GM23338 (cell line): ENCODE measurements at places on chromosomes 4 and X. TPM values are rescaled to one million over a fixed set of nuclear protein-coding genes. Genes with fewer than 3 reads are reported as not detected.
A peak's percentile ranks its signal among the peaks of the same experiment; 100 is the strongest.

CAPN6 gene
- 5.1 and 6.3 TPM in 2 replicates for total RNA-seq

C1QTNF7 gene
- not detected in 2 replicates for total RNA-seq

LRCH2 gene
- 8.6 and 10.4 TPM in 2 replicates for total RNA-seq

GRCh38 chr4:6750286-6751221, 32.0 kb upstream of the KIAA0232 start:
- no peaks in the 10 kb centered on the region for H3K4me1 ChIP-seq
- no peak overlapping the region for H3K4me3 ChIP-seq
- DNase-seq = no peak
- no peaks in the 10 kb centered on the region for H3K27me3 ChIP-seq
- no peaks in the 10 kb centered on the region for H3K36me3 ChIP-seq

DNA sequence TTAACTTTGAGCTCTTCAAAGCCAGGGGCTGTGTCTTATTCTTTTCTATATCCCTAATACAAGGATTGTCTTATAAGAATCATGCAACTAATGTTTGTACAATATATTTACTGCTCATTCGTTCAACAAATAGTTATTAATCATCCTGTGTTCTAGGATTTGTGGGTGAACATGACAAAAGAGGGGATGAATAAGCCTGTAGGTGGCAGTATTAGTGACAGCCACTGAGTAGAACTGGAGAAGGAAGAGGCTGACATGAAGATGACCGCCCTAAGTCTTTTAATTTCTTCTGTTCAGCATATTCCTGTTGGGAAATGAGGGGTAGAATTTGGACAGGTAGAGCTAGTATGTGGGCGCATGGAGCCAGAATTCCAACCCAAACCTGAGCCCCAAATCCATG, 11.9 kb upstream of the LINC00632 start:
- no peaks in the 10 kb centered on the region for H3K4me1 ChIP-seq
- no peak overlapping the region for H3K27ac ChIP-seq
- peak; percentile 6 for DNase-seq
- H3K27me3 ChIP-seq = no peaks in the 10 kb centered on the region

TMEM156 gene
- total RNA-seq = not detected in 2 replicates

PPEF1 gene
- 0.76 TPM in 1 of 2 replicates, not detected in the other for total RNA-seq

GRCh38 chr4:70183168-70183939, 12.2 kb upstream of the ODAM start:
- H3K27ac ChIP-seq = no peak overlapping the region
- no peaks in the 10 kb centered on the region for H3K4me1 ChIP-seq
- no peak overlapping the region for H3K4me3 ChIP-seq
- peak; percentile 83 for DNase-seq

CSN1S1 gene
- not detected in 2 replicates for total RNA-seq

DNA sequence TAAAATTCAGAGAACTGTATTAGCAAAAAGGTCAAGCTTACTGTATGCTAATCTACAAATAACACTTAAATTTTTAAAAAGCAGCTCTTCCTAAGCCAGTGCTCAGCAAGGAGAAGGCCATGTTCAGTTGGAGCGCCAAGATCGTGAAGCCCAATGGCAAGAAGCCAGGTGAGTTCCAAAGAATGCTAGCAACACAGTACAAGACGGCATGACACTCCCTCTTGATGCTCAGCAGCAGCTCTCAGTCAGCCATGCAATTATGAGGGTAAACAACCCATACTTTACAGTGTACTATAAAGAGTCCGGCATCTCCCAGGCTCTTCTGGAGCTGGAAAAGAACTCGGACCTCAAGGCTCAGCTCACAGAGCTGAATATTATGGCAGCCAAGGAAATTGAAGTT, 34.9 kb downstream of the STX18 start:
- no peaks in the 10 kb centered on the region for H3K36me3 ChIP-seq
- H3K4me1 ChIP-seq = peaks cover 10% of the 10 kb centered on the region; the same call in 1 of the 2 replicates
- no peak overlapping the region for H3K27ac ChIP-seq
- no peak for DNase-seq
- peaks cover 12% of the 10 kb centered on the region; the same call in 1 of the 2 replicates for H3K27me3 ChIP-seq

DNA sequence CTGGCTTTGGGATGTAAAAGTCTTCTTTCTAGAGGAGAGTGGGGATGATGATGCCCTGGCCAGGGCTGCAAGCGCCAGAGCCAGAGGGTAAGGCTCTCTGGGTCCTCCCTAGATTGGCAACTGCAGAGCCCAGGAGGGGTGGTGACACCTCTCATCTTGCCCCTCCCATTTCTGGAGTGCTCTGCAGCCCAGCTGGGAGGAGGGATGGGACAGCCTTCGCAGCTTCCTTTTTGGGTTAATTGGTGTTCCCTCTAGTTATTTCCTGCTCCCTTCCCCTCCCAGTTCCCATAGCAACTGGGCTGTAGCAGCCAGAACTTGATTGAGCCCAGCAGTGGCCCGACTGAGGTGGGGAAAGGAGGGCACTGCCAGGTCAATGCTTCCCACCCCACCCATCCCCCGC, 19.2 kb downstream of the NALF2 start:
- DNase-seq = peak; percentile 11
- H3K4me1 ChIP-seq = no peaks in the 10 kb centered on the region
- H3K27ac ChIP-seq = no peak overlapping the region
- H3K36me3 ChIP-seq = no peaks in the 10 kb centered on the region
- H3K27me3 ChIP-seq = no peaks in the 10 kb centered on the region

DNA sequence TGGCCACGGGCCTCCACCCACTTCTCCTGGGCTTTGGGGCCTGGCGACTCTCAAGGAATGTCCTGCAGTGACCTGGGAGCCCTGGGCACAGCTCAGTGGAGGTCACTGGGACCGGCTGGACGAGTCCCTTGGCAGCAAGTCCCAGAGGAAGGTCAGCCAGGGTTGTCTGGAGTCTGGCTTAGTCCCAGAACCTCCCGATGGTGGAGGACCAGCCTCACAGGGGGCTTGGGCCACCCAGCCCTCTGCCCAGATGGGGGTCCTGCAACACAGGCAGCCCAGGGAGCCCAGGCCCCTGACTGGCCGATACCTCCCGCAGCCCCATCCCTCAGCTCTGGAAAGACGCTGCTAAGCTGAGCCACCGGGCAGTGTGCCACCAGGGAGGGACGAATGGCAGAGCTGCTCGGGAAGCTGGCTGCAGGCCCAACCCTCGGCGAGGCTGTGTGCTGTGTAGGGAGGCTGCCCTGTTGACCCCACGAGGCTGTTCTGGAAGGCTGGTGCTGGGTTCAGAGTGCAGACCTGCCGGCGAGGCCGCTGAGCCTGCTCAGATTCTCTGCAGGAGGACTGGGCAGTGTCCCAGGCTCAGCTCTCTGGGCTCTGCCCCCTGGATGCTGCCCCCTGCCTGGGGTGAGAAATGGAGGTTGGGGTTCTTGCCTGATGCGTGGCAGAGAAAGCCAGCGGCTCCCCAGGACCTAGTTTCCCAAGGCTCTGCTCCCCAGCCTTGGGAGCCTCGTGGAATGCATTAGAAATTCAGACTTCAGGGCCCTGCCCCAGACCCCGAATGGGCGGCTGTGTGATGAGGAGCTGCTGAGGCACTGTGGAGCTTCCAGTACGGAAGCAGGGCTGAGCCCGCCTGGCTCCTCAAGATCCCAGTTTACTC, 61.7 kb downstream of the ADRA2C start:
- no peak overlapping the region for H3K4me3 ChIP-seq
- 0 out of 2 replicates have a peak, but pooled peaks cover 6% of the 10 kb centered on the region for H3K4me1 ChIP-seq
- no peak for DNase-seq

- H3K27me3 ChIP-seq = no peaks in the 10 kb centered on the region
- no peak overlapping the region for H3K4me3 ChIP-seq
- no peak overlapping the region for H3K27ac ChIP-seq
- H3K36me3 ChIP-seq = no peaks in the 10 kb centered on the region
Observed at GRCh38 chrX:17547658-17548057, 172.7 kb downstream of the NHS start.
